ENCODE measurements at places on chromosomes 4 and X.

DNA sequence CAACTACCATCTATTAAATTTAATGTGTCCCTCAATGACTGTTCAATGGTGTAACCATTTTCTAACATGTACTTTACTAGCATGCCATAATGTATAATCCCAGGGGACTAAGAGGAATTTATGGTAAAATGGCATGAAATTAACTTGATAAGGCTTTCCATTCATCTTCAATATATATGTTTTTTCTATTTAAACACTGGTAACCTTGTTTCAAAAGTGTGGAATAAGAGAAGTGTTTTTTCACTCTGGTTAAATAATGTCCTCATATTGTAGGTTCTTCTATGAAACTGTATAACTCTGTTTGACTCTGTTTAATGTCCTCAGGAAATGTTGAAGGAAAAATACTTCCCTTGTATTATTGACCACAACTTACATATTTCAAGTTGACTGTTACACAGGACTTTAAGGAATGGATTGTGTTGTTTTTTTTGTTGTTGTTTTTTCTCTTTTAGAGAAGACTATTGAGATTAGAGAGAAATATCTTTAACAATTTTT, 113.8 kb upstream of the ARSJ start:
- DNase-seq, result no peak

GRCh38 chrX:49116716-49117115, 6.8 kb downstream of the GPKOW start:
- DNase-seq, result no peak

DNA sequence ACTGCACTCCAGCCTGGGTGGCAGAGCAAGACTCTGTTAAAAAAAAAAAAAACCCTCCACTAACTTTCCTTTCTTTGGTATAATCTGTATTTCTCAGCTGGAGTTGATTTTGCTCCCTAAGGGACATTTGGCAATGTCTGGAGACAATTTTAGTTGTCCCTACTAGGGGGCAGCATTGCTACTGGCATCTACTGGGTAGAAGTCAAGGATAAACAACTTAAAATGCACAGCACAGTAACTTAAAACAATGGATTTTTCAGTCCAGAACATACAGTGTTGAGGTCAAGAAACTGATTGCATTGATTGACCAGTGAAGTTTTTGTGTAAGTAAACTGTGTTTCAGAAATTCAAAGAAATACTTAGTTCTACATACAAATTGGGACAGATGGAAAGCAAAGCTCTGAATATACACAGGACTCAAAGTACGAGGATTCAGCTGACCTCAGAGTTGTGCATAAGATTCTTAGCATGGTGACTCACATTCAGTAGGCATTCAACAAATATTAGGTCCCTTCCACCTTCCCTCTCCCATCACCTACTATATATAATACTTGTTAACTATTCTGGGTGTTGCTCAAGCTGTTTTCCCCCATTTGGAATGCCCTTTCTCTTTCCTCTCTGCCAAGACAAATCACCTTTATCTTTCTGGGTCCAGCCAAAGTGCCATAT, 8.8 kb downstream of the DDX53 start:
- no peak for DNase-seq

DNA sequence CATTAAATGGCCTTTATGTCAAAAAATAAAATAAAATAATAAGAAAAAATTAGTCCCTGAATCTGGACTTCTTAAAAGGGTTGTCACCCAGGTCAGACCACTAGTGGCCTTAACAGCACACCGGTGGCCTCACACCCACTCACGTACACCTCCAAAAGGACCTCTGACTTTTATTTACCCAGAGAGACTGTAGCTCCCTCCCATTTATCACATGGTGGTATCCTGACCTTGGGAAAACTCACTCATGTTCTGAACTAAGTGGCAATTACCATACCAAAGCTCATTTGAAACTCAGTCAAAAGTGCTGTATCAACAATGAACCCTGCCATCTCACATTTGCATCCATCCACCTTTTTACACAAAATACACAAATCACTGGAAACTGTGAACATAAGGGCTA, 53.1 kb upstream of the MAP3K15 start:
- DNase-seq, result no peak

GRCh38 chrX:40385682-40386081, 195.1 kb upstream of the ATP6AP2 start:
- DNase-seq, result no peak

- no peak for DNase-seq
Observed at GRCh38 chrX:31007321-31007720, 64.5 kb downstream of the FTHL17 start.

DNA sequence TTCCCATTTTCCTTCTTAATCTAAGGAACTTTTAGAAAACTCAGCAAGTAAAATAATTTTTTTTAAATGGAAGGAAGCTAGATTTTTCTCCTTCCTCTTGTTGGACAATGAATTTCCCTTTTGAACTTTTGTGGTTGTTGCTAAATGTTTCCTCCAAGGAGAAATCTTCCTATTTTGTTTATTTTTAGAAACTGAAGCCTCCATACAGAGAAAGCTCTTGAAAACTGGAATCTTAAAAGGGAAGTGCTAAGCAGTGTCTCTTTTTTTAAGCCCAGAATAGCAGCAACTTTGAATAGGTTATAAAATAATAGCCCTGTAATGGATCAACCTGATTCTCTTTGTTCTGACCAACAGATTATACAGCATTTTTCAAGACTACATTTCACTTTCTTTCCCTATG, 15.1 kb upstream of the DCLK2 start:
- DNase-seq, result no peak

Data from stimulated activated CD8-positive, alpha-beta memory T cell treated with anti-CD3 and anti-CD28 coated beads, Interleukin-7, amount 100 ng/mL, for 1 hour (primary cell).